ENCODE measurements at places on chromosomes 7 and 10.
A peak's percentile ranks its signal among the peaks of the same experiment; 100 is the strongest.

GRCh38 chr7:50317697-50318669 lies 13.5 kb downstream of the IKZF1 start:
- no peak for DNase-seq

- no peak for DNase-seq
Measured at GRCh38 chr10:6713716-6714115, 133.6 kb upstream of the PRKCQ start.

- no peak for DNase-seq
Measured at GRCh38 chr10:132742837-132743194, 43.1 kb downstream of the NKX6-2 start.

DNA sequence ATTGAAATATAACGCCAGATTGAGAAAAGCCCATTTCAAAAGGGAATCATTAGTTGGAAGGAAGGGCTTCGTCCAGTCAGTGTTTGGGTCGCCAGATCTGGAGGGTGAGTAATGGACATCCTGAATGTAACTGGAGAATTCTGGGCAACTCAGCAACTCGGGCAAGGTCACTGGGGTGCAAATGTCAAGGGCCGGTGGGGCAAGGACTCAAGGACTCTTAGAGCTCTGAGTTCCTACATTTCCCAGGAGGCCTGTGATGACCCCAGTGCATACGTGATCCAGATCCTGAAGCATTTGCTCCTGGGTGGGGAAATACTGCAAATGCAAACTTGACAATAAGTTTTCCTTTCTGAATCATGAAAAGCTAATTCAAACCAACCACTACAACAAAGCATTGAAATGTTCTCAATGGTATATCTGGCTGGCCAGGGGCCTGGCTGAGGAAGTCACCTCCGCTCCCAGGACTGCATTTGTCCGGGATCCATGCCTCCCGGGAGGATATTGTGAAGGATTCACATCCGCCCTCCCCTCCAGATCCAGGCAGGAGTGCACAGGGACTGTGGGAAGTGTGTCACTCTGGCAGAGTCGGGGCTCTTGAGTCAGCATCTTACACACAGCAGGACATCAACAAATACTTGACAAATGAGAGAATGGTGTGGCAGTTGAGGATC lies 164.0 kb downstream of the FANK1 start:
- no peak for DNase-seq

DNA sequence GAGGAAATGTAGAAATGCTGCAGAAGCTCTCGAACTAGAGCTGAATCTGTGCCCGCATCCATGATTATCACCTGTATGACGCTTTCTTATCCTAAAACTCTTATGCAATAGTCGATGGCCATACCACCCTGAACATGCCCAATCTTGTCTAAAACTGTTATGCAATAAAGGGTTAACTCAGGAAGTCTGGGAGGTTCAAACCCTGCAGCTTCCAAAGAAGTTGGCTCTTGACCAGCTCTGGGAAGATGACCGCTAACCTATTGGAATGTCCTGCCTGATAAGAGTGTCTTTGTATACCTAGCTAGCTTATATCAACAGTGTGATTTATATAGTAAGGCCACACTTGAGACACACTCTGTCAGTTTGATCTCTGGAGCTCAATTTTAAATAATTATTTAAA lies 3.4 kb upstream of the C10orf88 start:
- DNase-seq: no peak

GRCh38 chr7:139494835-139495579 lies 11.5 kb upstream of the KLRG2 start:
- no peak for DNase-seq

GRCh38 chr10:112904000-112904399 lies 46.0 kb upstream of the TCF7L2 start:
- DNase-seq: no peak

DNA sequence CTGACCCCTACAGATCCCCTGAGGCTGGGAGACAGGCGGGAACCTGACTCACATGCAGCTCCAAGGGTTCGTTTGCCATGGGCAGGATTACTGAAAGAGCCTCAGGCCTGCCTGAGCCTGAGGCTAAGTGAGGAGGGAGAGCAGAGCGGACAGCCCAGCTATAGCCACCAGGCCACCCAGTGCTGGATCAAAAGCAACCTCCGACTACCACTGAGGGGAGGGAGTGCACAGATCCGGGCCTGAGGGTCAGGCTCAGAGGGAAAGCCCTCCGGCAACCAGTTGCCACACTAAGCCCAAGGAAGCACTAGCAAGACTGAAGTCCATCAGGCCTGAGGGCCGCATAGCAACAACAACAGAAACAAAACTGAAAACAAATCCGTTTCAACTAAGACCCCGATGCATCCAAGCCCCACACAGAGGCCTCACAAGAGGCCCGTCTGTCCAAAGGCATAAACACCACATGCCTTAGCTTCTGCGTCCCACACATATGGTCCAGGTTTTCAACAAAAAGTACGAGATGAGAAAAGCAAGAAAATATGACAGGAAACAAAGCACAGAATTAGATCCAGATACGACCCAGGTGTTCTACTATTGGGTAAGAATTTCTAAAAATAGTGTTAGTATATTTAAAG lies 92.5 kb upstream of the VIPR2 start:
- DNase-seq: no peak

- no peak for DNase-seq
Measured at GRCh38 chr10:13528123-13528874, 515 bp downstream of the BEND7 start.

- no peak for DNase-seq
Measured at GRCh38 chr10:96387161-96387560, 28.4 kb upstream of the OPALIN start.

DNA sequence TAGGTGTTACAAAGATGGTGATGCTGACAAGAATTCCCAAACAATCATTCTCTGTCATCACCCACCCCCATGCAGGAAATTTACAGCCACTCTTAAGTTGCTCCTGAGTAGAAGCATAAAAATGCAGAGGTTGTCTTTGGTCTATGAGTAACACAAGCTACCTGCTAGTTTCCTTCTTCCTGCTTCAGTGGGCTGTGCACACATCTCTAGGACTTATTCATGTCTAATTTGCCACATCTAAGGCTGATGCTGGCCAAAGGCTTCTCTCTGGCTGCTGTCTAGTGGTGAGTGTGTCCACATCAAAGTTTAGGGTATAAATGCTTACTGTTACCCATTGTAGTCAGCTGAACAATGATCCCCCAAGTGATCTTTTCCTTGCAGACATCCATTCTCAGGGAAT lies 662.5 kb downstream of the TYW1 start:
- no peak for DNase-seq

DNA sequence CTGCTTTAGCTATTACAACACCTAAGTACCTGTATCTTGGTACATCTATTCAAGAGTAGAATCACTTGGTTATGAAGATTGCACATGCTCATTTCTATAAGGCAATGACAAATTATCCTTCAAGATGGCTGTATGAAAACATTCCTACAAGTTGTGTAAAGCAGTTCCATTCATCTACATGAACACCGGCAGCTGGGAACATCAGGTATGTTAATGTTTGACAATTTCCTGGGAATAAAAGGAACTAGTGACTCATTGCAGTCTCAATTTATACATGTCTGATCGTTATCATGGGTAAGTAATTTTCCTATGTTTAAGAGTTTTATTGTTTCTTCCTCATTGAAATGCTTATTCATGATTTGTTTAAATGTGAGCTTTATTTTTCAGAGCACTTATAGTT lies 203.2 kb upstream of the SEMA3E start:
- DNase-seq: no peak

DNA sequence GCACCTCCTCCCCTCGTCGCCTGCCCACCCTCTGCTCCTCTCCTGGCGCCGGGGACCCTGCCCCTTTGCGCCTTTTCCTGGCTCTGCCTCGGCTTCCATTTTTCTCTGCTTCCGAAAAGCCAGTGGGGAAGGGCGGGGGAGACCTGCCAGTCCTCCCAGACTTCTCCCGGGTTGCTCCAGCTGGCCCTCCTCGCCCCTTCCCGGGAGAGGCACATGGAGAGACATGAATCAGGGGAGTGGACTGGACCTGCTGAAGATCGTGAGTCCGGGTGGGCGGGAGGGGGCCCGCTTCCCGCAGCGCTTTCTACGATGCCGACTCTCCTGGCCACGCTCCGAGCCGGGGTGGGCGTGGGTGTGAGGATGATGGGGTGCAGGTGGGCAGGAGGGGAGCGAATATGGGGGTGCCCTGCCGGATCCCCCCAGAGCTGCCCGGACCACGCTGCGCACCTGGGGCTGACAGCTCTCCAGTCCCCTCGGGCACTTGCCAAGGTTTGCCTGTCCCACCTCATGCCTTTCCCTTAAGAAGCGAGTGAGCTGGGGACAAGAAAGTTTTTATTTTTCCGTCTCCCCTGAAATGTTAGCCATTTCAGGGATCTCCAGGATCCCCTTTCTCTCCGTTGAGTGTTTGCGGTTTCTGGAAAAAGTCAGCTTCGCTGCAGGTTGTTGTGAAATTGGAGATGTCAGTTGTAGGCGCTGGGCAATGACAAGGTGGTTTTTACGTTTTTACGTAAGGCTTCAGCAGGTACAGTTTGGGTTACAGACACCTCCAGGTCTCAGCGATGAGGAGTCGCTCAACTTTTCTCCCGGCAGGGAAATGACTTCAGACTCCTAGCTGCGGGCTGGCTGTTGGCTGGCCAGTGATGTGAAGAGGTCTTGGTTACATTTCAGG lies 977 bp downstream of the CACNB2 start:
- DNase-seq: no peak

- no peak for DNase-seq
Measured at GRCh38 chr10:99010286-99010685, 225.4 kb downstream of the HPSE2 start.

- DNase-seq: no peak
Measured at GRCh38 chr7:85833066-85833465, 646.2 kb upstream of the SEMA3D start.

DNA sequence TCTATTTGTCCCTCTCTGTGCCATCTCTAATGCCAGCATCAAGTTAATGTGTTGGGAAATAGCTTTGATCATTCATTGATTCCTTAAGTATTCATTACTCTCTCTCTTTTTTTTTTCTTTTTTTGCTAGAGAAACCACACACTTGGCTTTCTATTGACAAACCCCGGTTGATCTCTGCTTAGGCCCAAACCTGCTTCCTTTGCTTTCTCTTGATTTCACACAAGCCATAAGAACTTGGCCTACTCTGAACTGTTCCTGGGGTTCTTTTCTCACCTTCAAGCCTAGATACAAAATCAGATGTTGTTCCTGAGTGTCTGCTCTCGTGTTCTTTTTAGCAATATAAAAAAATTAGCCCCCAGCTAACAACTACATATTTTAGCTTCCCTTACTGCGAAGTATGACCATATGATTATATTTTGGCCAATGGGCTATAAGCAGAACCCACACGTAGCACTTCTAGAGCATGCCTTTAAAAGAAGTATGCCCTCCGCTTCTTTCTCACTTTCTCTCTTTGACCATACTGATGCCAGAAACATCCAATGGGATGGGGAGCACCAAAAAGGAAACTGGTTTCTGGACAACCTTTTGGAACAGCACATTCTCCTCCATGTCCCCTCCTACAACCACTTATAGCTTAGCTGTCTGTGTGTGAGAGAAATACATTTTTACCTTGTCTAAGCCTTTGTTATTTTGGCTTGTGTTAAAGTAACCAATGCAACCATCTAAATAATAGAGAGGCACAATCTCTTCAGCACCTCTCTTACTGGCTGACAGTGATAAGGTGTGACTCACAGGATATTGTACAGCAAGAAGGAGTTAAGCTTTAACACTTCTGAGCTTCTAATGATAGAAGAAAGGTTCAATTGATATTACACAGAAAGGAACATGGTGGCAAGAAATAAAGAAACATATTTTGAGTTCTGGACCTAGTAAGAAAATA lies 96.6 kb upstream of the LRRN3 start:
- DNase-seq: no peak

DNA sequence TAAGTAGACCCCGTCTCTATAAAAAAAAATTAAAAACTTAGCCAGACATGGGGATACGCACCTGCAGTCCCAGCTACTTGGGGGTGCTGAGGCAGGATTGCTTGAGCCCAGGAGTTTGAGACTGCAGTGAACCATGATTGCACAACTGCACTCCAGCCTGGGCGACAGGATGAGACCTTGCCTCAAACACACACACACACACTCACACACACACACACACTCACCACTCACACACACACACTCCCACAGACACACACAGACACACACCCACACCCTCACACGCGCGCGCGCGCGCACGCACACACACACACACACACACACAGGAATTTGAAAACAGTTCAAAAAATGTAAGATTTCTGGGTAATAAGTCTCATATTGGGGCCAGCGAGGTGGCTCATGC lies 8.7 kb upstream of the GRIFIN start:
- DNase-seq: no peak

GRCh38 chr7:2477447-2478398 lies 1.5 kb upstream of the GRIFIN start:
- peak; percentile 87 for DNase-seq

- DNase-seq: no peak
Measured at GRCh38 chr7:66362136-66362535, 157.0 kb downstream of the TPST1 start.

GRCh38 chr10:58414270-58415041 lies 29.2 kb downstream of the TFAM start:
- DNase-seq: no peak

GRCh38 chr10:69467928-69468750 lies 16.9 kb downstream of the TSPAN15 start:
- no peak for DNase-seq

- DNase-seq: no peak
Measured at GRCh38 chr7:150513758-150514157, 914 bp upstream of the GIMAP7 start.

DNA sequence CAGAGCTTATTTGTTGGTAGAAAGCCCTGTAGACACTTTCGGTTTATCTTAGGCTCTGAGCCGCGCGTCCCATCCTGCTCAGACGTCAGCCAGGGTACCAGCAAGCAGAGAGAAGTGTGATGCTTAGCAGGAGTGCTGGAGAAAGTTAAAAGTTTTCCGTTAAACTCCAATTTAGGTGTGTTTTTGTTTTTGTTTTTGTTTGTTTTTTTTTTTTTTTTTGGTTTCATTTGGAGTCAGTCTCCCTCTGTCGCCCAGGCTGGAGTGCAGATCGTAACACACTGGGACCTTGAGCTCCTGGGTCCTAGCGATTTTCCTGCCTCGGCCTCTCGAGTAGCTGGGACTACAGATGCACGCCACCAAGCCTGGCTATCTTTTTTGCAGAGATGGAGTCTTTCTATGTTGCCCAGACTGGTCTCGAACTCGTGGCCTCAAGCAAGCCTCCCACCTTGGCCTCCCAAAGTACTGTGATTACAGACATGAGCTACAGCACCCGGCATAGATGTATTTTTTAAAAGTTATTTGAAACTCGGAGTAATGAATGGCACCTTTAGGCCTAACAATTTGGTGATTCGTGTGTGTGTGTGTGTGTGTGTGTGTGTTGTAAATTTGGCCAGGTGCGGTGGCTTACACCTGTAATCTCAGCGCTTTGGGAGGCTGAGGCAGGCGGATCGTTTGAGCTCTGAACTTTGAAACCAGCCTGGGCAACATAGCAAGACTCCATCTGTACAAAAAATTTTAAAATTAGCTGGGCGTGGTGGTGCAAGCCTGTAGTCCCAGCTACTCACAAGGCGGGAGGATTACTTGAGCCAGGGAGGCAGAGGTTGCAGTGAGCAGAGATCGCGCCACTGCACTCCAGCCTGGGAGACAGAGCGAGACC lies 1.3 kb upstream of the HIP1 start:
- no peak for DNase-seq

GRCh38 chr7:55432939-55433784 lies 68.0 kb downstream of the LANCL2 start:
- DNase-seq: no peak

- DNase-seq: peak; percentile 62
Measured at GRCh38 chr7:151175793-151176311, 8.4 kb upstream of the GBX1 start.

GRCh38 chr10:6120691-6121090 lies 31.9 kb downstream of the RBM17 start:
- DNase-seq: no peak

All from Right ventricle myocardium inferior (tissue), 1 donor.